ENCODE measurements at places on chromosomes 12 and 14.

DNA sequence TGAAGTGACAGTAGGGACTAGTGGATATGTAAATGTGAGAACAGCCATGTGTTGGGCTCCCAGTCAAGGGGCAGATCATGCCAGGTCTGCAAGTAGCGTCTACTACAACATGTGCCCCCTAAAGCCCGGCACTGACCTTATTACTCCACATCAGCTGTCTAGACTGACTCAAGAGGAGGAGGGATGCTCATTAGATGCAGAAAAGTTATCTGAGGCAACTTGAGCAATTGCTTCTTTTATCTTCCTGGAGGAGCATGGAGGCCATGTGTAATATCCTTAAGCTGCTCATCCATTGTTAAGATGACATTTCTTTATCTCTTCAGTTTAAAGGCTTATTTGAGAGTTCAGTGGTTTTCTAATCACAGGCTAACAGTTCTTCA, 404.7 kb upstream of the FLRT2 start:
- no peak for DNase-seq

DNA sequence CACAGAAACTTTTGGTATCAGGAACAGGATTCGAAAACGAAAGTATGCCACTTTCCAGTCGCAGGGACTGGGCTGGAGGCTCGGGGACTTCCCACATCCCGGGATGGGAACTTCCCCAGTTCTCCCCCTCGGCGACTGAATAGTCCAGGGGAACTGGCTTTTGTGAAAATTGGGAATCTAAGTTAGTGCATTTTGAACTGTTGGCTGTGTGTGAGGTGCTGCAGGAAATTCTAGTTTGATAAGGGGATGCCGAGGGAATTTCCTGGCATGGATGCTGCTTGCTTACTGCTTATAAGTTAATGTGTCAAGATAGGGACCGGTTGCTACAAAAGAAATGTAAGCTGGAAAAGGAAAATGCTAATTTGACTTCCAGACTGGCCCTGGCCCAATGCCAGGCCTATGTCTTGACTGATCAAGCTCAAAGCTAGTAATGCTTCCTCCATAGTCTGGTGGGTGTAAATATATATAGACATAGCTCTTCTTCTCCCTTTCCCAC, 73.4 kb upstream of the EIF5 start:
- DNase-seq = no peak

- no peak for DNase-seq
Measured at GRCh38 chr12:123805173-123805572, 43.1 kb downstream of the DNAH10 start.

DNA sequence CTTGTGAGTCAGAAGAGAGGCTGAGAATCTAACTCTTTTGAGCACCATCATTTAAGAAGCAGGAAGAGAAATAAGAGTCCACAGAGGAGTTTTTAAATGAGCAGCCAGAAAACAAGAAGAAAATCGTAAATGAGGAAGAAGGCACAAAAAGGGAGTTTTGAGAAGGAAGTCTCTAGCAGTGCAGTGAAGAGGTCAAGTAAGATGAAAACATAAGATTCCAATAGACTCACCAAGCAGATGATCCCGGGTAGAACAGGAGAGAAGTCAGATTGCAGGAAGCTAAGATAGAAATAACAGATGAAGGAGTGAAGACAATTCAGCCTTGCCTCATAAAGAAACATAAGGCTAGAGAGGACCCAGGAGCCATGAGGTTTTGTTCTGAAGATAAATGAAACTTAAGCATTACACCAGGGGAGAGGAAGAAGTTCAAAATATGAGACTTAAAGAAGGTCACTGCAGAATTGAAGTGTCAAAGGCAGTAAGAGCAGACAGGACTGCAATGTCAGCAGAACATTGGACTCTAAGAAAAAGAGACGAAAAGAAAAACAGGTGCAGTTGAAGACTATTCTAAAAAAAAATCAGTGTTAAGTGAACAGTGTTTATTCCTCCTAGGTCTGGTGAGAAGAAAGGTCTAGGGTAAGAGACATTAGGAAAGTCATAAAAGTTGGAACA, 229.0 kb downstream of the SEC23A start:
- no peak for DNase-seq

- no peak for DNase-seq
Measured at GRCh38 chr14:102969901-102970300, 47.4 kb downstream of the AMN start.

DNA sequence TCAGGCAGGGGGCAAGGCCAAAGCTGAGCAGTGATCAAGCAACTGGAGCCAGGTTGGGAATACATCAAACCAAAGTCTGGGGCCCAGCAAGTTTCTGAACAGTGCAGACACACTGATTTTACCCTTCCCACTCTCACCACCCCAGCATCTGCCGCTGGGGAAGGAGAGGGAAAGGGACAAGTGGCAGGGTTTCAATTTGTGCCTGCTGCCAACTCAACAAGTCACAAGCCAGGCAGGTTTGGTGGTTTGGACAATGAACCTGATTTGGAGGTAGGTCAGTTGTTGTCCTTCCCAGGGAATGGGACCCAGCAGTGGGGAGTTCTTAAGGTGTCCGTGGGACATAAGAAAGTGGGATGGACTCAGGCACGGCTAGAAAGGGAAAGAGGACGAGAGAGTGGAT, 151.9 kb upstream of the NOS1 start:
- no peak for DNase-seq

DNA sequence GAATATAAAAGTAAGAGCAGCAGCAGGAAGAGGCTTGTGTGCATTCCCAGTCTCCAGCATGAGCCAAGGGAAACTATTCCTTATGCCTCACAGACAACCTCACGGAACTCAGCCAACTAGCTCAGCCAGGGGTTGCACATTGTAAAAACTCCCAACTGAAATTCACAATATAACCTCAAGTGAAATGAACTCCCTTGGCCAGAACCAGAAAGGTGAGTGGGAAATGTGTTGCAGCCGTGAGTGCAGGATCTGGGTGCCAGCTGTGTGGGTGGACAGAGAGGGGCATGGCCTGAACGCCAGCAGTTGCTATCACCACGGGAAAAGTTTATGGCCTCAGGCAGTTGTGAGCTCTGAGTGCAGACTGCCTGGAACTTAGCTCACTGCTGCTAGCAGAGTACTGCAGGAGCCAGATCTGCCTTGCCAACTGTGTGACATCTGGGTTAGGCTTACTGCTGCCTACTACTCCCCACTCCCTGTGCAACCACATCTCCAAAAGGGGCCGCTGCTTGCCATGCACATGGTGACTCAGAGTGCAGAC, 2.3 kb upstream of the CLEC1A start:
- DNase-seq = no peak

GRCh38 chr12:101608301-101609133, 13.7 kb downstream of the MYBPC1 start:
- DNase-seq = peak; percentile 49

DNA sequence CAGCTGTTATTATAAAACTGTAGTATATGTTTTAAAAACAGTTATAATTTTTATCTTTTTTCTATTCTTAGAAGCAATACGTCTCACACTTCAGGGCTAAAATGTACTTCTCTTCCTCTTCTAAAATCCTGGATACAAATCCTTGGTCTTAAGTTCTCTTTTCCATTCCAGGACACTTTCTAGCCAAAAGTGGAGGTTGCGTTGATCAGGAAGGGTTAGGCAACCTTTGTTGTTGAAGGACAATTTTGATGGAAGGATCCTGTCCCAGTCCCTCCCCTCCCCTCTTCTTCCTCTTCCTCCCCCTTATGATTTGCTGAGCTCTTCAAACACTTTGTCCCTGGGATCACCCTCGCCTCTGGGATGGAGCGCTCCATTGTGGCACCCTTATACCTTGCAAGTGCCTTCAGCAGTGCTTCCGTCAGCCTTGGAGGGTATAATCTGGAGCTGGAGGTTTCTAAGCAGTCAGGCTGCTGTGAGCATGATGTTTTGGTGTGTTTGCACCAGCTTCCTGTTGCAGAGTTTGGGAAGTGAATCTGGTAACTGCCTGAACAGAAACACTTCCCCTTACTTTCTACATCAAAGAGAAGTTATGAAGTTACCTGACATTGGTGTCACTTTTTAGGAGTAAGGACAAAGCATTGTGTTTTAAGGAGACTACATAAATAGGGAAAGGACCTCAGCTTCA, 87.4 kb upstream of the SLC38A2 start:
- DNase-seq = no peak

DNA sequence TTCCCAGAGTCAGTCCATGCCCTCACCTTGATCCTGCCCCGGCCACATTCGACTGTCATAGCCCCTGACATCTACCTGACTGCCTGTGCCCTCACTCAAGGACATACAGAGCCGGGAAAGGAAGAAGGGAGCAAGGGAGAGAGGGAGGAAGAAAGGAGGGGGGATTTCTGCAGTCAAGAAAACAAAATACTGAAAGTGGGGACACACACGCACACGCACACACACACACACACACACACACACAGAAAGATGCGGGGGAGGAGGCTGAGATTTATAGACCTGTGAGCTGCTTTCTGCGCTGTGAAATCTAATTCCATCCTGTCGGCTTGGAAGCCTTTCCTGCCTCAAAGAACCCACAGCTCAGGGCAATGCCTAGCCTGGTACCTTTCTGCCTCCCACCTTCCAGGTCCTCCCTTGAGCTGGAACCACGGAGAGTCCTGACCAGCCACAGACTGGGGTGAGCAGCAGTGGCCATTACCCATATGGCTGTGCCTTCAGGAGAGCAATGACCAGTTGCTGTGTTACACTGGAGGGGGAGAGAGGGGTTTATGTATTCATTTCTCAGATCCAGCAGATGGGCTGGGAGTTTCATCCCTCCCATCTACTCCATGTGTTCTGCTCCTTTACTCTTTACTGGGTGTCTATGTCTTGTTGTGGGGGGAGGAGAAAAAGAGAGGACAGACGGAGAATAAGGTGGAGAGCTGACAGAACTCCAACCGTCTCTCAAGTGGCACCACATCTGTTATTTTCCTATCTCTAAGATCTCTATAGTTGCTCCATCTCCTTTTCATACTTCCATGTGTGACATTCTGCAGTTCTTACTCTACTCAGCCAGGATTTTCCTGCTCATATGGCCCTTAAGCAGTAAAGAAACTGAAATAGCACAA, 12.9 kb downstream of the C14orf93 start:
- DNase-seq = no peak

All from HuH-7.5 (cell line).